ENCODE measurements at places on chromosomes 5 and 9.

DNA sequence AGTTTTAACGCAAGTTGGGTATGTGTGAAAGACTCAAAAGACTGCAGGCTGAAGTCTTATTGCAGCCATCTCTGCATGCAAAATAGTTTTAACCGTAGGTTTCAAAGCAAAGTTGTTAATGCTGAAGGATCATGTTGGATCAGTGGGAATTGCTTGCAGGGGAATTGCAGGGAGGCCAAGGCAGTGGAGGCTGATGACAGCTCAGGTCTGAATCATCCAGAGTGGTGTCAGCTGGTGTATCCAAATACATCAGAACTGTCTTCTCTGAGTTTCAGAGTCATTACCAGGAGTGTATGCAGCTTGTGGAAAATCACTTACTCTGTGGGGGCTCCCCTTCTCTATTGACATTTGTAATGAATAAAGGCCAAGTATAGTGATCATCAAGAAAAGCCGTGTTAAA lies 435.7 kb downstream of the SH3GL2 start:
- DNase-seq, result no peak

DNA sequence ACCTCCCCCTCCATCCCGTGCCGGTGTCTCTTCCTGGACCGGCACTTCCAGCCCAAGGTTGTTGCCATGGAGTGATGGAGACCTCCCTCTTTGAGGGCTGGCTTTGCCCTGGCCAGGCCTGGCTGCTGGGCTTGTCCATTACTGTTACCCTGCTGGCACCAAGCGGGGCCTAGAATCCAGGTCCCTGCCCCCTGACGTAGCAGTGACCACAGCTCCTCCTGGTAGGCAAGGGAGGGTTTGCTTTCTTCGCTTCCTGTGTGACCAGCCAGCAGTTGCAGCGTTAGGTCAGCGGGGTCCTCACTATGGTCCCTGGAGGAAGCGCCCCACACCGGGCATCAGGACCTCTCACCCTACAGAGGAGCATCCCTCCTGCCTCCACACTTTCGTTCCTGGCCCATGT lies 146.7 kb upstream of the COL5A1 start:
- no peak for DNase-seq

GRCh38 chr5:74822288-74822687 lies 43.9 kb downstream of the FAM169A start:
- no peak for DNase-seq

GRCh38 chr9:136619742-136620440 lies 42.8 kb upstream of the EGFL7 start:
- DNase-seq, result no peak

DNA sequence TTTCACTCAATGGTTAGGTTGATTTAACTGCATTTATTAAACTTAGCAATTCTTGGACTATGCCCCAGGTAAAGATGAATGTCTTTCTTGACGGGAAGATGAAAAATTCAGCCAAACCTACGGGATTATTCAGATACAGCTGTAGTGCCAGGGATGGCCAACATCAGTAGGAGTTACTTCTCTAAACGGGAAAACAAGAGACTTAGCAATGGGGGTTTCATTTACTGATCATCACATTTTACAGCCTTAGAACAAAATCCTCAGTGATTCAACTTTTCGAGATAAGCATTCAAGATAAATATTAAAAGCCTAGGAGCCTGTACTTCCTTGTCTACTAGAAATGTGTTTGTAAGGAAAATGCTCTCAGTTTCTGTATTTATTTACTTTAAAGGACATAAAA lies 46.1 kb downstream of the S1PR3 start:
- DNase-seq, result no peak

All from D721Med (cell line).